ENCODE measurements at places on chromosomes 3 and 15.

- no peak for DNase-seq
These were observed 68.7 kb upstream of the ADAMTS9 start for GRCh38 chr3:64756398-64756986.

GRCh38 chr3:128655531-128655930, 4.9 kb upstream of the RPN1 start:
- DNase-seq, result no peak

DNA sequence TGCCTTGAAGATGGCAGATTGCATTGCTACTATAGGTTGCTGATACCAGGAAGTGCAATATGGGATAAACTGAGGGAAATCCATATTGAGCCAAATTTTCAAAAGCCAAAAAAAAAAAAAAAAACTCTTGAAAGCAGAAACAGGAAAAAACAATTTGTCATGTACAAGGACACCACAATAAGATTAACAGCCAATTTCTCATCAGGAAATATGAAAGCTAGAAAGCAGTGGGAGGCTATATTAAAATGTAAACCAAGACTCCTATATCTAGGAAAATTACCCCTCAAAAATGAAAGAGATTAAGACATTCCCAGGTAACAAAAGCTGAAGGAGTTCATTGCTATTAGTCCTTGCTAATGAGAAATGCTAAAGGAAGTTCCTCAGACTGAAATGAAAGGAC, 462.8 kb upstream of the DPH6 start:
- DNase-seq, result no peak

DNA sequence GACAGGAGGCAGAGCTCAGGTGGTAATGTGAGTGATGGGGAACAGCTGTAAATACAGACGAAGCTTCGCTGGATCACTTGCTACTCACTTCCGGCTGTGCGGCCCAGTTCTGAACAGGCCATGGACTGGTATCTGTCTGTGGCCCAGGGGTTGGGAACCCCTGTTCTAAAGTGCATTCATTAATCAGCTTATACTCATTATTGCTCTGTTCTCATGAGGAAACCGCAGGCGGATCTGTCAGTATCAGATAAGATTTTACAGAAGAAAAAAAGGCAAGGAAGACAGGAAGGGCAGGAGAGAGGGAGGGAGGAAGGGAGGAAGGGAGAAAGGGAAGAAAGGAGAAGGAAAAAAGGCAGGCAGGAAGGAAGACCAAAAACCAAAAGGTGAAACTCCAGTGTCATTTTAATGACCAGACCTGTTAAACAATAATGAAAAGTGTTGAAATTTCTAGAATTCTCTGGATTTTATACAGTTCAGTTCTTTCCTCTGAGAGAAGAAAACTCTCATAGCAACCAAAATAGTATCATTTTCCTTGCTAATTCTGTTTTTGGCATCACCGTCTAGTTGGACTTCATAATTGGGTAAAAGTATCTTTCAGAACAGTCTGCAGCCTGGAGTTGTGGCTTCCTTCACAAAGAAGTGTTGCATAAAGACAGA, 128.0 kb upstream of the PROK2 start:
- DNase-seq, result no peak

DNA sequence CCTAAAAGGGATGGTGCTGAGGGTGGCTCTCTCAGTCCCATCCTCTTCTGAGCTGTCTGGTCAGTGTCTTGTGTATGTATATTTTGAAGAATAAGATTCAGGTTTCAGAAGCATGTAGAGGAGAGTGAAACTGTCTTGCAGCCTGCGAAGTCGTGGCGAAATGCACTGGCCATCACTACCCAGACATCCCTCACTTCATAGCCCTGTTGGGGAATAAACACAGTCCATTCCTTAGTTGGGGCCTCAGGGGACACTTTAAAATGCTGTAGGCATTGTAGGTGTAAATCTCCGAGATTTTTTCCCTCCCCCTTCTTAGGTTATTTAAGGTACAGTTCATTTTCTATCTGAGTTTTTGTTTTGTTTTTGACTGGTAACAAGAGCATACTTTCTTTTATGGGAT, 93.8 kb downstream of the DNASE1L3 start:
- no peak for DNase-seq

DNA sequence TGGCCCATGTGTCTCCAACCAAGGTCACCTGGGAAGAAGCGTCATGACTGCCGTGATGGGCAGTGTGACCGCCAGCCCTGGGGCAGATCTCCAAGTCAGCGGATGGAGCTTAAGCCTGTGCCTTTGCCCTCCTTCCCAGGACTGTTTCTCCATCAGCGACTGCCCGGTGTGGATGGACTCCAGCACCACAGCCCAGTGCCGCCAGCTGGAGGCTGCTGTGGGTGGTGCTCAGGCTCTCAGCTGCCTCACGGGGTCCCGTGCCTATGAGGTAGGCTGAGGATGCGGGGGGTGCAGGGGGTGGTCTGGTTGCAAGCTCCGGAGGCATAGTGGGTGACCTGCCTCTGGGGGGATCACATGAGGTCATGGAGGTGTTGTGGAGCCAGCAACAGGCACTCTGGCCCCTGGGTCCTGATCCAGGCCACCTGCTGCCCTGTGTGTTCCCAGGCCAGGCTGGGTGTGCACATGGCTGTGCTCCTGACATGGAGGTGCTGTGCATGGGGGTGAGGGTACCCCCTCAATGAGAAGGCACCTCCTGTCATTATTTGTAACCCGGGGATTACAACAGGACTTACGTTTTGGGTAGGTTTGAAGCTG, 19.0 kb downstream of the XYLB start:
- DNase-seq, result no peak

GRCh38 chr3:170511371-170511770, 74.5 kb downstream of the SLC7A14 start:
- DNase-seq, result no peak

- DNase-seq, result no peak
These were observed 55.4 kb downstream of the CMTM8 start for GRCh38 chr3:32293903-32294302.

GRCh38 chr3:127716384-127716783, 43.6 kb downstream of the ABTB1 start:
- DNase-seq, result no peak

- DNase-seq, result no peak
These were observed 2.7 kb upstream of the SPTBN5 start for GRCh38 chr15:41896566-41896965.

DNA sequence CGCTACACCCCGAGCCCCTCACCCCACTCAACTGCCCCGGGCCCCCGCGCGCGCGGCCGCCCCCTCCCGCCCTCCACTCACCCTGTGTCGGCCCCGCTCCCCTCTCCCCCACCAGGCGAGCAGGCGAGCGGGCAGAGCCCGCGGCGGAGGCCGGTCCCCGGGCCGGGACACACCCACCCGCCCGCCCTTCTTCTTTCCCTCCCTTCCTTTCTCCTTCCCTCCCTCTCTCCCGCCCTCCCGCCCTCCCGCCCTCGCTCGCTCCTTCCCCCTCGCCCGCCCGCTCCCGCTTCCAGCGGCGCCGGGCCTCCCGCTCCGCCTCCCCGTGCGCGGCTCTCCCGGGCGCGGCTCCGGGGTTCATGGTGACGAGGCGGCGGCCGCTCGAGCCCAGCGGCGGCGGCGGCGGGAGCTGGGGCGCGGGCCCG, at the start of gene CTDSPL:
TSS of gene CTDSPL (plus strand) at position 261 of the 422 bp plus-strand sequence. CDS start 320 bp downstream, outside the sequence.
- DNase-seq, result peak; percentile 42

DNA sequence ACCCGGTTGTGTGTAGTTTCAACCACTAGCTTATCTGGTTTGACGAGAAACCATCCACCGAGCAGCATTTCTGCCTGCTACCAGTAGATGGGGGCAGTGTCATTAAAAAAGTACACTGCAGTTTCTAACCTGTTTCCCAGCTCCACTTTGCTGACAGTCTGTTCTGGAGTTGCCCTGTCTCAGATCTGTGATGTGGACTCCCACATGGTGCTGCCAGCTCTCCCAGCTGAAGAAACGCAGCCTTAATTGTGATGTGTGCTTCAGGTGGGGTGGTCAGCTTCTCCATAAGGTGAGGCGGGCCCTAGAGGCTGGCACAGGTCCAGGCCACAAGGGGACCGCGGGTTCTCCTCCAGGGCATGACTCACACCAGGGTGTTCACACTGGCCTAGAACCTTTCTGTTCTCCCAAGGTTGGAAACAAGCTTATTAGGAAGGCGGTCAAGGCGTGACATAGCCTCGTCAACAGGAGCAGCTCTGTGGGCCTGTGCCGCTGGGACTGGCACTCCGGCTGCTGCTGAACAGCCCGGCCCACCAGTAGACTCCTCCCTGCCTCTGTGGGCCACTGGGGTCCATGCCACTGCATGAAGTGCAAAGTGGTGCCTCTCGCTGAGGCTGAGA, 2.9 kb upstream of the FAM43A start:
- peak; percentile 79 for DNase-seq

- DNase-seq, result peak; percentile 11
These were observed 51.6 kb upstream of the CMTM7 start for GRCh38 chr3:32340039-32340438.

DNA sequence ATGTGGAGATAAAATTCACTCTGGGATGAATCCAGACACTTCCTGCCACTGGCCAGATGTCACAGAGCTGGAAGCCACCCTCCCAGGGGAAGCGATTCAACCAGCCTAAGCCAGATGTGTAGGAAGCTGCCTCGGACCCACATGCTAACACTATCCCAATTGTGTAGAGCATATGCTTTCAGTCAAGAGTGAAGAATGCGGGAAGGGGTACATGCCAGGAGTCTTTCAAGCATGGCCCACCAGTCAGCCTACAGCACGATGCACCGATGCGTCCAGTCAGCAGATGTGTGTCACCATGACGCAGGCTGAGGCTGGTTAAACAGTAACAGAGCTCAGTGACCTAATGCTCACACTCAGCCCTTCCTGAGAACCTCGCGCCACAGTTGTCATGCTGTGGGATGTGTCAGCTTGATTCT, 38.8 kb upstream of the BNC1 start:
- no peak for DNase-seq

DNA sequence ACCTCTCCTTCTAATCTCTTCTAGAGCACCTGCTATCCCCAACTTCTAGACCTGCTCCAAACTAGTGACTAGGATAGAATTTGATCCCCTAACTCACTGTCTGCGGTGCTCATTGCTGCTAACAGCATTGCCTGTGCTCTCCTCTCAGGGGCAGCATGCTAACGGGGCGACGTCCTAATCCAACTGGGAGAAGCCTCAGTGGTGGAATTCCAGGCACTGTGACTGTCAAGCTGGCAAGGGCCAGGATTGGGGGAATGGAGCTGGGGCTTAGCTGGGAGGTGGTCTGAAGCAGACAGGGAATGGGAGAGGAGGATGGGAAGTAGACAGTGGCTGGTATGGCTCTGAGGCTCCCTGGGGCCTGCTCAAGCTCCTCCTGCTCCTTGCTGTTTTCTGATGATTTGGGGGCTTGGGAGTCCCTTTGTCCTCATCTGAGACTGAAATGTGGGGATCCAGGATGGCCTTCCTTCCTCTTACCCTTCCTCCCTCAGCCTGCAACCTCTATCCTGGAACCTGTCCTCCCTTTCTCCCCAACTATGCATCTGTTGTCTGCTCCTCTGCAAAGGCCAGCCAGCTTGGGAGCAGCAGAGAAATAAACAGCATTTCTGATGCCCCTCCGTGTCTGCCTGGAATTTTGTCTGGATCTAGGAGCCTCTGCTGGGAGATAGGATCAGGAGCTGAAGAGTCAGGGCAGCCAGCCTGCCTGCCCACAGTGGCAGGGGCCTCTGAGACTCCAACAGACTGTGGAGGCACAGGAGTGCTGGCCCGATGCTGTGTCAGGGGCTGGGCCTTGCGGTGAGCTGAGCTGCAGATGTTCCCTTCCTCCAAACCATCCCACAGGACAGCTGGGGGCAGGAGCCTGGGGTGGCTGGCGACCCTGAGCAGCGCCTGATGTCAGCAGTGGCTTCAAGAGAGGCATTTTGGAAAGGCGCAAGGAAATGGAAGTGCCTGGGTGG, 3.0 kb downstream of the ISLR start:
- DNase-seq, result no peak

- DNase-seq, result peak; percentile 47
These were observed 225.5 kb upstream of the IL12A start for GRCh38 chr3:159763011-159763601.

GRCh38 chr3:107542665-107543064, 19.9 kb downstream of the BBX start:
- DNase-seq, result no peak

DNA sequence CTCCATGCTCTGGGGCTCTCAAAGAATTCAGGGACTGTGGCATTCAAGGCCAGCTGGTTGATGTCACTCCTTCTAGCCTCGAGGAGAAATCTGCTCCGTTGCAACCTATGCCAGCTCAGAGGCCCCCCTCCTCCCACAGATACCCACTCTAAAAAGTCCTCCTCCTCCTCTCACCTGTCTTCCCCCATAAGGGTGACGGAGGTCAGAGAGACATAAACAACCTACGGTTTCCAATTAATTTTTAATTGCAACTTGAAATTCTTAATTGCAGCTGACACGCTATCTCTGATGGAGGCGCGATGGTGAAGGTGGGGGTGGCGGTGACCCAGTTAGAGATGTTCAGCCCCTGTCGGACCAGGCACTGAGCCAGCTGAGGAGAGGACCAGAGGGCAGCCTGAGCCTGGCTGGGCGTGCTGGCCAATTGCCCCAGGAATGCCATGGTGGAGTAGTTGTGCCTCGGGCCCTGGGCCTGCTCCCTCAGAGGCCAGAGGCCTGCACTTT, 43.2 kb upstream of the INSYN1 start:
- DNase-seq, result no peak

GRCh38 chr15:33215941-33216872, 21.7 kb upstream of the FMN1 start:
- no peak for DNase-seq

DNA sequence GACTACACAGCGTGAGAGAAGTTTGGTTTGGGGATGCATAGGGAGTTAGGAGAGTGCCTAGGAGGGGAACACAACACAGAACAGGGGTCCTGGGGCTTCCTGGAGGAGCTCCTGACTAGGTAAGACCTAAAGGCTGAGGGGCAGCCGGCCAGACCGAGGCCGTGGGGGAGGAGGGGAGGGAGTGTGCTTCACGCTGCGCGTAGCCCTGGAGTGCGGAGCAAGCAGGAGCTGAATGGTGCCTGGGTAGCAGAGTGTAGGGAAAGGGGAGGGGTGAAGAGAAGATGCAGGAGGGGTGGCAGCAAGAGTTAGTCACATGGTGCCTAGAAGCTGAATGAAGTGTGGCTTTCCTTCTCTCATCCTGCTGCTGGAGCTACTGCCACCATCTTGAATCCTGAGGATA, 32.4 kb upstream of the HHATL start:
- DNase-seq, result no peak

- DNase-seq, result no peak
These were observed 70.6 kb downstream of the USF3 start for GRCh38 chr3:113625834-113626233.

GRCh38 chr3:143552851-143553250, 295.4 kb downstream of the SLC9A9 start:
- DNase-seq, result no peak

- no peak for DNase-seq
These were observed 65.5 kb downstream of the PEX5L start for GRCh38 chr3:179971280-179971679.

DNA sequence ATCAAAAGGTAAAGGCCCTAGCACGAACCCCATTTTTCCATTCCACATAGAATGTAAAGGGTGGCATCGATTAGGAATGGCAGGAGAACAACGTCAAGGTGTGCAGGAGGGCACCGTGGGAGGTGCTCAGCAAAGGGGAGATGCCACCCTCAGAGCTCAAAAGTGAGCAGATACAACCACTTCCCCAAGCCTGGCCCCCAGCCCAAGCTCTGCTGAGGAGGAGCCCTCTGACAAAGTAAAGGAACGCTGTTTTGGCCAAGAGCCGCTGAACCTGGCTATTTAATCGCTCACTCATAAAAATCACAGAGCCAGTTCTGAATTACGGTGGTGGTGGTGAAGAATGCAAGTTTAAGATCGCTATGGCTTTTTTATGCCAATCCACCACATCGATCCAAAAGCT, 12.4 kb downstream of the GNB5 start:
- no peak for DNase-seq

GRCh38 chr3:71311661-71312046, 271.9 kb downstream of the FOXP1 start:
- DNase-seq, result no peak
